LHCN-M2 (cell line): ENCODE measurements at places on chromosomes 16 and 17.

GRCh38 chr17:8753136-8753975 is 5.0 kb downstream of the SPDYE4 start:
- no peak for DNase-seq

- DNase-seq = no peak
Observed at GRCh38 chr17:61967729-61968128, 39.9 kb upstream of the INTS2 start.

DNA sequence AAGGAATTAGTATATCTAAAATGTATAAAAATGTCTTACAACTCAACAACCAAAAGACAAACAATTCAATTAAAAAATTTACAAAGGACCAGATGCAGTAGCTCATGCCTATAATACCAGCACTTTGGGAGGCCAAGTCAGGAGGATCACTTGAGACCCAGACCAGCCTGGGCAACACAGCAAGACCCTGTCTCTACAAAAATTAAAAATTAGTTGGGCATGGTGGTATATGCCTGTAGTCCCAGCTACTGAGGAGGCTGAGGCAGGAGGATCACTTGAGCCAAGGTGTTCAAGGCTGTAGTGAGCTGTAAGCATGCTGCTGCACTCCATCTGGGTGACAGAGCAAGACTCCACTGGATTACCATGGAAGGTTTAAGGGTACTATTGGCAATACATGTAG is 33.8 kb downstream of the ZNRF1 start:
- DNase-seq = no peak

- DNase-seq = peak; percentile 92
Observed at GRCh38 chr17:76048711-76049110, 21.6 kb upstream of the EVPL start.

DNA sequence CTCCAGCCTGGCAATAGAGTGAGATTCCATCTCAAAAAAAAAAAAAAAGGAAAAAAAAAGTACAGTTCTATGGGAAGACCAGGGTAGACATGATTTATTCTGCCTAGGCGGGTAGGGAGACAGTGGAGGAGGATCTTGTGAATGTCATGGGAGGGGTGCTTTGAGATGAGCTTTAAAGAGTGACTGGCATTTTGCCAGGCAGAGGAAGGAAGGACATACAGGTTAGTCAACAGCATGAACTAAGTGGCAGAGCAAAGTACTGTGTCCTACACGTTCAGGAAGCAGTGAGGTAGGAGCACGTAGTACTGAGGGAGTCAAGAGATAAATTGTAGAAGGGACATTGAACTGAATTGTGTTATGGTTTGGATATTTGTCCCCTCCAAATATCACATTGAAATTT is 451.5 kb downstream of the TOX3 start:
- DNase-seq = no peak

DNA sequence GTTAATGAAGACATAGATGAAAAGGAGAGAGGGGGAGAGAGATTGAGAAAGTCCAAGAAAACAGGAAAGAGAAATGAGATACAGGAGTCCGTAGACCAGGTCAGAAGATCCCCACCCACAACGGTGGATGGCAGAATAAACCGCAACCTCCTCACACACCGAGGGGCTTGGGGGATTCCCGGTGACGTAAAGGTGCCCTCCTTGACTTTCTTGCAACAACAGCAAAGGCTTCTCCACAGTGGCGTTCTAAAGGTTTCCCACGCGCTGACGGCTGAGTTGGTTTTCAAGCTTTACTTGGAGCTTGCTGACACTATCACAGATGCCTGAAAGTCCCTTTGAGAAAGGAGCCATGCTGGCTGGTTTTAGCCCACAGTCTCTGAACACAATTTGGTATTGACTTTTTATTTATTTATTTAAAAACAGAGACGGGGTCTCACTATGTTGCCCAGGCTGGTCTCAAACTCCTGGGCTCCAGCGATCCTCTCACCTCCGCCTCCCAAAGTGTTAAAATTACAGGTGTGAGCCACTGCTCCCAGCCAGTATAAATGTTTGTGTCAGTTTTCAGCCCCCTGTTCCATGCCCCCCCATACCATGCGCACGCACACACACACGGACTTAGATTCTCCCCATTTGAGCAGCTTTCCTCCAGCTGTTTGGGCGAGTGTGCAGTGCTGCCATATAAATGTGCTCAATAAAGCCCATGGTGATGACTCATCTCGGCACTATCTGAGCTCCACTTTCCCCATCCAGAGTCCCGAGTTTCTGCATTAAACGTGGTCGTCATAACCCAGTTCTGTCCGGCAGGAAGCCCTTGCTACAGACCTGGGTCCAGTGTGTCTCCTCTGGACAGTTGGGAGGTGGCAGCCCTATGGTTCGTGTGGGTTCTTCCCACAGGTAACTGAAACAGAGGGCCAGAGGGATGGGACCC is 33.0 kb upstream of the SEC14L1 start:
- DNase-seq = peak; percentile 54
